ENCODE measurements at places on chromosomes 4 and X.

GRCh38 chr4:98536631-98537030 is 121.8 kb downstream of the TSPAN5 start:
- no peak for DNase-seq

DNA sequence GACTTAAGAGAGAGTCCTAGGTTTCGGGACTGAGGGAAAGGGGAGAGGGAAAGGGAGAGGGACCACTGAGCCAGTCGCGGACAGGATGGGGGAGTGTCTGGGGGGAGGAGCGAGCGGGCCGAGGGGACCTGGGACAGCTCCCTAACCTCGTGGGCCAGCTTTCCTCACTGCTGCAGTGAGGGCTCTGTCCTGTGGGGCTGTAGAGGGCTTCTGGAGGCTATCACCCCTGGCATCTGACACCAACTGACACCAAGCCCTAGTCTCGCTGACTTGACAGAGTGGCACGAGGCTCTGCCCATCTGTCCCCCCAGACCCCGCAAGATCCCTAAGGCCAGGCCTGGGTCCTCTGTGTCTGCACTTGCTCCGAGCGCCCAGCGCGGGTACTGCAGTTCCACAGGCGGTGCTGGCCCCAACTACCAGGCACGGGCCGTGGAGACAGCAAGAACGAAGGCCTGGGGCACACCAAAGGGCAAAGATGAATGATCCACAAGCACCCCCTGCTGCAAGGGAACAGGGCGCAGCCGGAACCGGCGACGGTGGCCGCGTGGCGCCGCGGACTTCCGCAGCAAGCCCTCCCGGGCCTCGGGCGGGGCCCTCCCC is 465 bp downstream of the HAUS7 start:
- DNase-seq: no peak

GRCh38 chr4:155972098-155972497 is 18.4 kb upstream of the CTSO start:
- no peak for DNase-seq

GRCh38 chr4:128649575-128650205 is 159.8 kb upstream of the JADE1 start:
- no peak for DNase-seq

DNA sequence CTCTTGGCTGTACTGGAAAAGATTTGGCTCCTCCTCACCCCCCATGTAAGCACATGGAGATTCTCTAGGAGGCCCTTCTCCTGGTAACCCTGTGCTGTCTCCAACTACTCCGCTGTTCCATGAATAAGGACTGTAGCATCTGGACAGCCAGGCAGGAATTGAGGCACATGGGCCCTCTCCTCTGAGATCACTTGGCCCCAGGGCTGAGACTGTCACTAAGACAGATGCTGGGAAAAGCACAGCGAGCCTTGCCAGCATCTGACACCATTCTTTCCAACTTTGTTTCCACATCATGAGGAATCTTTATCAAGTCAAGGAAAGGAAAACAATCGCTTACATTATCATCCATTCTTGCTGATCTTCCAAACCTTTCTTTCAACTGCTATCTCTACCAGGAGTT is 222.6 kb upstream of the INTU start:
- no peak for DNase-seq

- DNase-seq: peak; percentile 10
These were observed at the start of gene AMOT for GRCh38 chrX:112840382-112841113. TSS of gene AMOT (minus strand) at chrX:112840831. CDS start at chrX:112823126, 17,705 bp downstream.

DNA sequence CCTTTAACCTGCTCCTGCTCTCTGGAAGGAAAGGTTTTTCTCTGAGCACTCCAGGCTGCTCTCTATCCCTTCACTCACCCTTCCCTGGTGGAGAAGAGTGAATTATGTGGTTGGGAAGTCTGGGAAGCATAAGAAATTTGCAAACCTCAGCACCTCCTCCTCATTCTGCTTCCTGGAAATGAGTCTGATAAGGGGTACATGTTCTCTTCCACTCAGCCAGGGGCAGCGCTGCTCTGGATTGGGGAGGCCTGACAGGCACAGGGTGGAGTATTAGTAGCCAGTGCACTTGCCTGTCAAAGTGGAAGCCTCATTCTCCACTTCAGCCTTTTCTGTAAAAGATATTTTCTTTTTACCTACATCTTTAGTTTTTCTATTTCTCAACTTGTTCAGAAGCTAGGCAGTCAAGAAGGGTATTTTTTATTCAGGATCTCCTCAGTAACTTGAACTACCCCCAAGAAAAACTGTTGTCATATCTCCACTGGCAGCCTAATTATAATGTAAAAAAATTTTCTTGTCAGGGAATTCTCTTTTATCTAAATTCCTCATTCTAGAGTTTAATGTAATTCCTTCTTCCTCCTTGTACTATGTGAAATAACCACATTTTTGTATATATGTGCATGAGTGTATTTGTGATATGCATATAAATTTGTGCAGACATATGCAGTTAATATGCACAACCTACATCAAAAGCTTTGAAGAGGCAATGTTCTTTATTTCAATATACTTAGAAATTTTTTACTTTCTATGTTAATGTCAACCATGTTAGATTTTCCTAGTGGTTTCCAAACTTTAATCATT is 15.3 kb downstream of the ADAMTS3 start:
- no peak for DNase-seq

DNA sequence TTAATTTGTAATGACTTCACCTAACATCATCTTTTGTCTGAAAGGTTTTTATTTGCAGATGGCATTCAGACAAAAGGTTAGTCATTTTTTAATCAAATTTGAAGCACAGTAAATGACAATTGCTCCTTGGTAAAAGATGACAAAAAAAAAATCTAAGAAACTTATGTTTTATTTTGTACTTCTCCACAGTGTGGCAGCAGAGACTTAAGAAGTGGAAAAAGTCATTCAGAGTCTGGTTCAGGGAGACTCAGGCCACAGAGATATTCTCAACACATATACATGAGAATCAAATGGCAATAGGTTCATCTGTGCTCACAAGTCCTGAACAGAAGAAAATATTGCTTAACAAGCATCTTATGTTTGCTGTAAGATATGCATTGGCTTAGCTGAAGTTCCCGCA is 436.2 kb downstream of the KCNIP4 start:
- no peak for DNase-seq

DNA sequence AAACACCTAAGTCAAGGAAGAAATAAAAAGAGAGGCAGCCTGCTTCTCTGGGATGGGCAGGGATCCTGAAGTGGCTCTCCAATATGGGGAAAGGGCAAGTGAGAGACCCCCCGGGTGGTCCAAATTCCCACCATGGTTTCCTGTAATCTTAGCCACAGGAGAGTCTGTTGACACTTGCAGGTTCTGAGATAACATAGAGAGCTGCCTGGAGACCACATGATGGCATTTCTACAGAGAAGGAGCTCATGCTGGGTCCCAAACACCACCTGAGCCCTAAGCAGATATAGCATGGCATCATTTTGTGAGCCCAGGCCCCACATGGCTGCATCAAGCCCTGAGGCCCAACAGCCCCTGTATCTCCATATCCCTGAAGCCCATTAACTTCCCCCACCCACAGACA is 26.1 kb downstream of the PABPC1L2B start:
- no peak for DNase-seq

DNA sequence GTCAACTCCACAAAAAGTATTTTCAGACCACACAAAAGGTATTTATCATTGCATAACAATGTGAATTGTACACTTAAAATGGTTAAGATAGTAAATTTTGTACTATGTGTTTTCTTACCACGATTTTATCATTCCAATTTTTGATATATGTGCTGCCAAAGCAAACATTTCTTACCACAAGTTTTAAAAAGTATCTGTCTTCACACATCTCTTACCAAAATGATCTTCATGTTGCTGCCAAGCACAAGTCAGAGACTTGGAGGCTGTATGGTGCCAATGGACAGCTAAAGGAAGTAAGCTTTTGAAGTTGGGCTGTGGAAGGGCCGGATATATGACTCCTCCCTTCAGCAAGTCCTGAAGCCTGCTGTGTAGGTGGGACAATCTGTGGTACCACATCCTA is 67.9 kb downstream of the TMLHE start:
- DNase-seq: no peak

- no peak for DNase-seq
These were observed 70.6 kb downstream of the RNF150 start for GRCh38 chr4:141062651-141063050.

GRCh38 chr4:142202404-142203332 is 566.3 kb downstream of the IL15 start:
- no peak for DNase-seq

DNA sequence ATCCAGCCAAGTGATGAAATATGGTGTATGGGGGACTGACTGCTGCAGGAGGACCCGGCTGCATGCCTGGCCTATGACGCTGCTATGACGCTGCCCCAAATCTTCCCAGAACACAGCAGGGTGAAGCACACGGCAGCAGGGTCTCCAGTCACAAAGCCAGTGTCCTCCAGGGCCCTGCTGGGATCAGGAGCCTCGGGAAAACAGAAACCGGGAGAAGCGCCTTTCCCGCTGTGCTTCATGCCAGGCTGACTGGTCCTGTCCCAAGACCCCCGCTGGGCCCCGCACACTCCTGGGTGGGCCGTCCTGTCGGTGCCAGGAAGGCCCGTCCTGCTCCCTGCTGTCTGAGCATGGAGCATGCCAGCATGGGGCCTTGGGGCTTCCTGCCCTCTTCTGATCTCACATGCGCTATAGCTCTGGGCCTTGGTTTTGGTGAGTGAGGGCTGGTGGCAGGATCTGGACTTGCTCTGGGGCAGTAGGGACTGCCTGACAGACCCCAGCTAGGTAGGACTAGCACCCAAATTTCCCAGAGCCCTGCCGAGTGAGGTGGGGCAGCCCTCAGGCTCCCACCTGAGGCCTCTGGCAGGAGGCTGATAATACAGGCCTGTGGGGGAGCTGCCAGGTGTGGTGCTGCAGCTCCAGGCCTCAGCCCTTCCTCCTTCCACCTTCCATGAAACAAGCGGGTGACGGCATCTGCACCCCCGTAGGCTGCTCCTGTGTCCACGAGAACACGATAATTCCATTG is 64.0 kb downstream of the ACOX3 start:
- no peak for DNase-seq

DNA sequence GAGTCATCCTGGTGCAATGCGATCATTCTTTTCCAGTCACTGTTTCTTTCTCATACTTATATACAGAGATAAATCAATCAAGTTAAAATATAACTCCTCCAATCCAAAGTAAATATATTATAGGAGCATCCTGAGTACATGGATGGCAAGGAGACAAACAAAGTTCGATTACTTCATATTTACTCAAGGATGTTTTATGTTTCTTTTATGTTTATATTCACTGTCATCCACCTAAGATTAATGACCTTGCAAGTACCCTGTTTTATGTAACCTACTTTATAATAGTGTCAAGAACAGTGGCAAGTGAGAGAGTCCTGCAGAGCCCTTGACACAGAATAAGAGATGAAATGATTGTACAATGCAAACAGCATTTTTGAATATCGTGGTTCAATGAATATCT is at the start of gene UGT2B11:
TSS of gene UGT2B11 (minus strand) at position 33 of the 400 bp plus-strand sequence. CDS start at position 7, 26 bp downstream.
- no peak for DNase-seq

GRCh38 chrX:150118476-150118875 is 180.2 kb upstream of the EOLA2 start:
- DNase-seq: no peak

GRCh38 chr4:2574009-2574408 is 37.6 kb downstream of the FAM193A start:
- no peak for DNase-seq

GRCh38 chr4:187547316-187547715 is 448.3 kb upstream of the ZFP42 start:
- no peak for DNase-seq

- DNase-seq: no peak
These were observed 14.4 kb downstream of the ADH1A start for GRCh38 chr4:99276417-99276816.

DNA sequence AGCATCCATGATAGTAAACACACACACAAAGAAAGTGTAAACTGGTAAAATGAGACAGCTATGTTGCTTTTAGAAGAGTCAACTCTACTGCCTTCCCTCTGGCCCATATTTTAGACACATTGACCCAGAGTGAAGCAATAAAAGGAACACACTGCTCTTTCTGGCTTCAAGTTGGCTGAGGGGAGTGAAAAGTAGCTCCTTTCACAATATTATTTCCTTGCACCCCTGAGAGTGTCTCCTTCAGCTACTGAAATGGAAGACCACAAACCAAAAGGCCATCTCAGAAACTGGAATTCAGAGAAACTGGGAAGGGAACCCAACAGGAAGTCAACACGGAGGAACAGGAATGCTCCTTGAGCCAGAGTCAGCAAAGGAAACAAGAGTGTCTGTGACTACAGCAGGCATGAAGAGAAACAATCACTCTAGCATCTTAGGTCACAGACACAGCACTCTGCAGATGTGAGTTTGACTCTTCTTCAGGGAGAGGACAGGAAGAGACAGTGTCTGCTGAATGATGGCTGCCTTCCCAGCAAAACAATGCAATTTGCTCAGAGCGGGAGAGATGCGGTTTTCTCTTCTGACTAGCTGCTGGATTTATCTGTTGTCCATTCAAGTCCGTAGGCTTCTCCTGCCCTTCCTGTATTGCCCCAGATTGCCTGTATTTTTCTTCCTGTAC is 106.7 kb downstream of the SPATA18 start:
- DNase-seq: no peak

- DNase-seq: no peak
These were observed 14.9 kb downstream of the NKX6-1 start for GRCh38 chr4:84484236-84484635.

DNA sequence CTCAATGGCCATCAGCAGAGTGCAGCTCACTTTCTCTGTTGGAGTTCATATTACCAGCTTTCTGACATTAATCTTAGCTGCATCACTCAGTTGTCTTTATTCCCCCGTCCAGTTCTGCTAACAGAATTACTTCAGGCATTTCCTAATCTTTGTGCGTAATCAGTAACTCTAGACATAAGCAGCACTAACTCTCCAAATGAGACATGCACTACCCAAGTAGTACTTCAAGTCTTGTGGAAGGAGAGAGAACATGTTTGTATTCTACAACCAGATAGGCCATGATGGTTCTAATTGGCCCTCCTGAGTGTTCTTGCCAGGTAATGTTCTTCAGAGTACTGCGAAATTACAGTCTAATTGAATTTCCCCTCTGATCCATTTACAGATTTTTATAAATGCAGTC is 448.5 kb upstream of the RPS6KA3 start:
- DNase-seq: no peak

Data from stimulated activated CD4-positive, alpha-beta T cell treated with anti-CD3 and anti-CD28 coated beads, Interleukin-1b, Interleukin-23, amount 100 ng/mL, for 1 hour (primary cell).